ENCODE measurements at places on chromosomes 16 and 17.
A peak's percentile ranks its signal among the peaks of the same experiment; 100 is the strongest.

DNA sequence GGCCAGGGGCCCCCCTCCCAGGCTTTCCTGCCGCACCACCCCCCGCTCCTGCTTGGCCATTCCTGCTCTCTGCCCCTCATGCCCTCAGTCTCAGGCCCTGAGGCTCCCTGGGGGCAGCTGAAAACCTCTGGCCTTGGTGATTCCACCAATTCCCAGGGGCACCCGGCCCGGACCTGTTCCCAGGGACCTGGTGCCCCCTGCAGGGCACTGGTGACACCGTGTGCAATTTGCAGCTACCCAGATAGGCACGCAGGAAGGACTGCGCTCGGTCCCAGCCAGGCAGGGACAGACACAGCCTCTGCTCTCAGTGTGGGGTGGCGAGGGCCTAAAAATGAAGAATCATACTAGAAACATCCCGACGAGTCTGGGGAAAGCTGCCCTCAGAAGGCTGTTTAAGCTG is 13.4 kb downstream of the WFDC1 start:
- DNase-seq = no peak

GRCh38 chr16:66372898-66373155 is 6.3 kb downstream of the CDH5 start:
- DNase-seq = no peak

- DNase-seq = no peak
These were observed at the start of gene CSHL1 for GRCh38 chr17:63911041-63911635. CSHL1 (minus strand) TSS chr17:63911258; CDS start chr17:63911196, 62 bp downstream.

GRCh38 chr17:38508954-38509771 is 80.9 kb downstream of the ARHGAP23 start:
- peak; percentile 66 for DNase-seq

DNA sequence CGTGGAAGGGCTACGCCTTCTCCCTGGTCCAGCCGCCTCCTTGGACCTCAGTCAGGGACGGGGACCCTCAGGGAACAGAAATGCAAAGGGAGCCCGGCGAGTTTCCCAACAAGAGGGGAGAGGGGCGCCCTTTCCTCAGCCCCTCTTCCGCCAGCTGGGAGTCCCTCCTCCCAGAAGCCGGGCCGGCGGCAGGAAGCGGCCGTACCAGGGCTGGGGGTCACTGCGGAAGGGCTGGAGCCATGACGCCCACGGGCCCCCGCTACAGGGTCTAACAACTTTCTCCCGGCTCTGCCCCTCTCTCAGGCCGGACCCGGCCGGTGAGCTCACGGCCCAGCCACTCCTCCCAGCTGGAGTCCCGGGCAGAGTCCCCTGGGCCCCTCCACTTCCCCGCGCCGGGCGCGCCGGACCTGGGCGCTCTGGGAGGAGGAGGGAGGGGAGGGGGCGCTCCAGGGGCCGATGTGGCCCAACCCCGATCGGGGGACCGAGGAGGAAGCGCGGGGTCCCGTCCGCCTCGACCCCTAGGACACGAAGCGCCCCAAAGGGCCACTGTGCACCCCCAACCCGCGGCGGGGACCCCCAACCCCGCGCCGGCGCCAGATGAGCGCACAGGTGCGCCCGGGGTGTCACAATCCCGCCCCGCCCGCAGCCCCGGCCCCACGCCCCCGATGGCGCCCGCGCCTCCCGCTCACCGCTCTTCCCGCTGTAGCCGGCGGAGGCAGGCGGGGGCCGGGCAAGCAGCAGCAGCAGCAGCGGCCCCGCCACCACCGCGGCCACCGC is 578 bp downstream of the PGAP6 start:
- peak; percentile 37 for DNase-seq

- DNase-seq = no peak
These were observed 6.8 kb downstream of the ANKFY1 start for GRCh38 chr17:4256952-4257351.

GRCh38 chr17:28372203-28372944 is 880 bp downstream of the SARM1 start:
- DNase-seq = no peak

DNA sequence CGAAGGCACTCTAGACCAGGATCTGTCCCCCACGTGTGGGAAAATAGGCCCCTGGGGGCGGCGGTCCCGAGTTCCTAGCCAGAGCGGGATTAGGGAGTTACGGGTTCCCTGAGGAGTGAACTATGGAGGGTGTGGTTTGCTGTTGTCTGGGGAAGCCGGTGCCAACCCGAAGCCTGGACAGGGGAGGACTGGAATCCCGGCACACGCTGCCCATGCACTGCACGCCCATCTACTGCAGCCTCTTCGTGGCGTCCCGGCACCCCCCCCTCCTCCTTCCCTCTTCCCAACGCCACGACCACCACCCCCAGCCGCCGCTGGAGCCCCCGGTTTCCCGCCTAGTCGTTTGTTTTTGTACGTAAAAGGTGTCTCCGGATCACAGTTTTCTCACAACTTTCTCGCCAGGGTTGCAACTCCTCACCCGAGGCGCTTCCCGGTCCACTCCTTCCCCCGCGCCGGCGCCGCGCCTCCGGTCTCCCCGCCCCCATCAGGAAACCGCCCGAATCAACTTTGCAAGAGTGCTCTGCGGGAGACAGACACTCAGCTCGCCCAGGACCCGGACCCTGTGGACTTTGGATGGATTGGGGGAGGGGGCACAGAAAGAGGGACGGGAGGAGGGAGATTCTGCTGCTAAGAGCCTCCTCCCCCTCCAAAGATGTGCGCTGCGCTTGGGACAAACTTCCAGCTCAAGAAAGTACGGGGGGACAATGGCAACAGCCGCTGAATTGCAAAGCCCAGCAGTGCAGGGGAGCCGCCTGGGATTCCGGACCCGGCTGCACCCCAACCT is 1.4 kb upstream of the LHX1 start:
- no peak for DNase-seq

DNA sequence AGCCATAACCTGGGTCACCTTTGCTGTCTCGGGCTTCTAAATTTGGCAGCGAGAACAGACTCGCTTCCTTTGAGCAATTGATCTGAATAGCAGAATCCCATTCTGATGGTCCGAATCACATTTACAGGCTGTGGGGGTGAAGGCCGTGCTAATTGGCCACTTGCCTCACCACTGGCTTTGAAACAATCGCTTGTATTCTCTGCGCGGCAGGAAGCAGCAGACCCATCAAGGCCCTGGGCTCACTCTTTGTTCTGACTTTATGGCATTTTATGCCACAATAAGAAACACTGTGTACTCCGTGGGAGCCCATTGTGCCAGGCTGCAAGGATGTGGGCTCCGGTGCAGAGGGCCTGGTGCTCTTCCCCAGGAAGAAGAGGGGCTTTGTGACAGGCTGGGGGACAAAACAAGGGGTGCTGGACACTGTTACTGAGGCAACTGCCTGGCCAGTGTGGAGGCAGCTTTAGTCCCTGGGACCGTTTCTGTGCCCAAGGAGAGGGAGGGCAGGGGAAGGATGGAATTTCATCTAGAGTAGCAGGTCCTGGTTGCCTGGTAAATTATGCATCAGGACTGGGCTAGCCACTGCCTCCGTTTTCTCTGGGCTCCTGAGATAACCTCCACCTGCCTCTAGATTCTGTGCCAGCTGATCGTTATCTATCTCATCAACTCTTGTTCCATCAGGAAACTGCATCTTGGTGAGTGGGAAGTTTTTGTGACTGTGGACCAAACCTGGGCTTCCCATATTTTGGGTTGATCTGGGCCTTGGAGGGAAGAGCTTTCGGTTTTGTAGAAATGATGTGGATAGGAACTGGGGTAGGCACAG is 78.5 kb downstream of the MRC2 start:
- DNase-seq = no peak

DNA sequence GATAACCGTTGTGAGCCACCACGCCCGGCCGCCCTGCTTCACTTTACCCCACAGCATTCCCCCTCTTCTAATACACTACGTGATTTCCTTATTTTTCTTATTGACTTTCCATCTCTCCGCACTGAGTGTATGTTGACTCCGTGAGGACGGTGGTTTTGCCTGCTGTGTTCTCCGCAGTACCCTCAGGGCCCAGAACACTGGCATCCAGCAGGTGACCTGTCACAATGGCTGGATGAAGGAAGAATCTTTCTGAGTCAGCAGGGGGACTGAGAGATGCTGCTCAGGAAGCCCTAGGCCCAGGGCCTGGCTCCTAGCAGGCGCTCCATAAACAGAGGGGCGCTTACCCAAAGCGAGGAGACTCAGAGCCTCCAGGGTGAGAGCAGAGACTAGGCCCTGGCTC is 79.5 kb downstream of the RTN4RL1 start:
- no peak for DNase-seq

- no peak for DNase-seq
These were observed 18.6 kb upstream of the COL1A1 start for GRCh38 chr17:50219939-50220465.

DNA sequence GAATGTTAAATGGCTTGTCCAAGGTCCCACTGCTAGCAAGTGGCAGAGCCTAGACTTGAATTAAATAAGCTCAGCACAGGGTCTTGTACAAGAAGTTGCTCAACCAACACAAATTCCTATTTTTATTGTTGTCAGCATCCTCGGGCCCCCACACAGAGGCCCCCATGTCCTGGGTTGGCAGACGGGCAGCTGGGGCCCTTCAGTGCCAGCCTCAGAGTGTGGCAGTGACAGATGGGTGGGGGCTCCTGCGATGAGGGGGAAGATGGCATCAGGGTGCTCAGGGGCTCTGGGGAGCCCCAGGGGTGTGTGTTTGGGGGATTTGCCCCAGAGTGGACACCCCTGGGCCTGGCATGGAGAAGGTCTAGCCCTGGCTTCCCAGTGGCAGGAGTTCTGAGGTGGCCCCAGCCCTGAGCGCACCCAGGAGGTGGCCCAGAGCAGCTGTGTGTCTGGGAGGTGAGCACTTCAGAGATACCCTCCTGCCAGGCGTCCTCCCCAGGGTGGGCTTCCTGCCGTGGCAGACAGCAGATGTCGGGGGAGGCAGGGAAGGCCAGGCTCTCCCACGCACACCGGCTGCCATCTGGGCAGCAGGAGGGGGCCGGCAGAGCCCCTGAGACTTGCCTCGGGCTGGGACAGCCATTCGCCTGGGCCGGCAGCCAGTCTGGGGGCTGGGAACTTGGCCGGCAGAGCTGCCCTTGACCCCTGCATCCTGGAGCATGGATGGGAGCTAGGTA is 150.8 kb downstream of the C16orf78 start:
- no peak for DNase-seq

DNA sequence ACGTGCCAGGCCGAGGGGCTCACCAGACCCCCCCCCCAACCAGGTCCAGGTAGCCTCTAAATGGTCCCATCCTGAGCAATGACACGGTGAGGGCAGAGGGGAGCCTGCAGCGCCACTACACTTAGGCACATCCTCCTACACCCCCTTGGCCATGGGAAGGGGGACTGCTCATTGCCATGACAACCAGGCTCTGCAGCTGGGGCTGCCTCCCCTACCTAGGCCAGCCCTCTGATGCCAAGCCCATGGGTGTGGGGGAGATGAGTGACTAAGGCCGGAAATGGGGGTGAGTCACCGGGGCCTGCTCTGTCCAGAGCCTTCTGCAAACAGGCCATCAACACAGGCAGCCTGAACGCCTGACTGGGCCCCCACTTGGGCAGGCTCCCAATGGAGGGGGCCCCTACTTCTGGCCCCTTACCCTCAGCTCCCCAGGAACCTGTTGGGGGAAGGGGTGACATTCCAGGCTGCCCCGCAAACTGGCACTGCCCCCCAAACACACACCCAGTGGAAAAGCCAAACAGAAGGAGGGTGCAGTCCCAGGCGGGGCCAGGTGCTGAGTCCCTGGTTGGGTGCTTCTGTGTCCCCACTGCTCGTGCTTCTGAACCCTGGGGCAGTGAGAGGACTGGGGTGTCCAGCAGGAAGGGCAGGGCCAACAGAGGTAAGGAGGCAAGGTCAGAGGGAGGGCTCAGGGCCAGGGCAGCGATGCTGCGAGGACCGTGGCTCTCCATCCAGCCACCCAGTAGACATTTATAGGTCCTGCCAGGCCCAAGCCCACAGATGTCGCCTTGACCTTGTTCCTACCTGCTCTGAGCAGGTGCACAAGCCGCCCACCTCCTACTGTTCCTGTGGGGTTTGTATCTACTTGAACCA is 8.2 kb downstream of the PLCD3 start:
- peak; percentile 75 for DNase-seq

Data from CD4-positive, alpha-beta T cell treated with Interleukin-15 for 1 hour (primary cell).